ENCODE measurements at places on chromosomes 11 and 22.
A peak's percentile ranks its signal among the peaks of the same experiment; 100 is the strongest.

DNA sequence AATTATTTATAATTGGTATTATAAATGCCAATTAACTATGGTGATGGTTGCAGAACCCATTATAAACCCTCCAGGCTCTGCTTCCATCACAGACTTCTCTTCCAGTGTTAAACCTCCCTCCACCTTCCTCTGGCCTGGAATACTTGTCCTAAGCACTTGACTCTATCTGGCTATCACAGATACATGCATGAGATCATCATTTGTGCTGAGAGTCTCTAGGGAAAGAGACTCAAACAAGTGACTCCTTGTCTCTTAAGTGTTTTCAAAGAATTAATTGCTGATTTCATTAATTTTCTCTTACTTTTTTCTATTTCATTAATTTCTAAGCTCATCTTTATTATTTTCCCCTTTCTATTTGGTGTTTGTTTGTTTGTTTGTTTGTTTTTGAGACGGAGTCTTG lies 29.1 kb downstream of the RTL6 start:
- no peak for DNase-seq

- no peak for DNase-seq
Measured at GRCh38 chr11:100719809-100720221, 32.7 kb downstream of the ARHGAP42 start.

DNA sequence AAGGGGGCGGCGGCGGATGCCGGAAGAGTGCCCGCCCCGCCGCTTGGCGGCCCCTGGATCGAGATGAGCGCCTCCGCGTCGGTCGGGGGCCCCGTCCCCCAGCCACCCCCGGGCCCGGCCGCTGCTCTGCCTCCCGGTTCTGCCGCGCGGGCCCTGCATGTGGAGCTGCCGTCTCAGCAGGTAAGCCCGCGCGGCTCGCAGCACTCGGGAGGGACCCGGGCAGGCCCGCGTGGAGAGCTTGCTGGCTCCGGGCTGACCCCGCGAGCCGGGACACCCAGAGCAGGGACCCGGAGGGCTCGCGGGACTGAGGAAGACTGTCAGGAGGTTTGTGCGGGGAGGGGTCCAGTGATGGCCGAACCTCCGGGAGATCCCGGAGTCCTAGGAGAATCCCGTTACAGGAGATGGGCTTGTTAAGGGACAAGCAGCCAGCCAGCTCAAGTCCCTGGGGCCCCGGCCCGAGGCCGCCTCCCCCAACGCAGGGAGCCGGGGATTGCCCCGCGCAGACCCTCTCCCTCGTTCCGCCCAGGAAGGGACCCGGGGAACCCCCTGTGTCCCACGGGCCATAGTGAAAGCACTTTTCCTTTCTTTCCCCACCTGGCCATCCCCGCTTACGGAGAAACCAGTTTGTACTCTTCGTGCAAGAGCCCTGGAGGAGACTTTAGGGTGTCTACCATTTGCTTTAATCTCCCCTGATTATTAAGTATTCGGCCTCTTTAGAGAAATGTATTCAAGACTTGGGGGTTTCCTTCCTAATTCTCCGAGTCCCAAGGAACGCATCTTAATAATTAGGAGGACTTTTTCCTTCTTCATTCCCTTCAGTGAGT lies 547 bp downstream of the UVRAG start:
- DNase-seq: peak; percentile 31

DNA sequence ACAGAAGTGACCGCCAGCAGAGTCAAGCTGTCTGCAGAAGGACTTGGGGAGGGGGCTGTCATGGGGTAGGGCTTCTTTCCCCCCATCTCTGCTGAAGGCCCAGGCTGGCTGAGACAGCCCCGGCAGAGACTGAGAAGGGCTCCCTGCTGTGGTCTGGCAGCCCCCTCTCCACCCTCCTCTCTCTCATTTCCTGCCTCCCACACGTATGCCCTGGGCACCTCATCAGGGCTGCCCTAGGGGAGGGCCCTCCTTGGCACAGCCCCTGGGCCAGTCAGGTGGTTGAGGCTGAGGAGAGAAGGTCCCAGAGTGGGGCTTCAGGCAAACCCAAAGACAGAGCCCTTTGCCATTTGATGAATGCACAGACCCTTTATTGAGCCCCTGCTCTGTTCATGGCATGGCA lies 3.6 kb downstream of the RASD2 start:
- no peak for DNase-seq

DNA sequence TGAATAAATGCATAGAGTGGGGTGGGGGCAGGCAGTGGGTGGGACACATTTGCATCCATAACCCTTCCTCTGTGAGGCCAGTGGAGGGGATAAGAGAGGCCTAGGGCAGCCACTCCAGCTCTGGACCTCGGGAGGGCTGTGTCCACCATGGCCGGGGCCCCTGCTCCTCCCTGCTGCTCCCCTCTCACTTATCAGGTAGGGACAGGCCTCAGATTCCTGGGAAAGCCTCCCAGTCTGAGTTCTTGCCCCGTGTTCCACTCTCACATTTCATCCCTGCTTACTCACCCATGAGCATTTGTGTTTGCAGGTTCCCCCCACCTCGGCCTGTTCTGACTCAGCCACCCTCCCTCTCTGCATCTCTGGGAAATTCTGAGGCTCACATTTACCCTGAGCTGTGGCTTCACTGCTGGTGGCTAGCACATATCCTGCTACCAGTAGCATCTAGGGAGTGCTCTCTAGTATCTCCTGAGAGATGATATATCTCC lies 128.7 kb upstream of the TOP3B start:
- DNase-seq: no peak

DNA sequence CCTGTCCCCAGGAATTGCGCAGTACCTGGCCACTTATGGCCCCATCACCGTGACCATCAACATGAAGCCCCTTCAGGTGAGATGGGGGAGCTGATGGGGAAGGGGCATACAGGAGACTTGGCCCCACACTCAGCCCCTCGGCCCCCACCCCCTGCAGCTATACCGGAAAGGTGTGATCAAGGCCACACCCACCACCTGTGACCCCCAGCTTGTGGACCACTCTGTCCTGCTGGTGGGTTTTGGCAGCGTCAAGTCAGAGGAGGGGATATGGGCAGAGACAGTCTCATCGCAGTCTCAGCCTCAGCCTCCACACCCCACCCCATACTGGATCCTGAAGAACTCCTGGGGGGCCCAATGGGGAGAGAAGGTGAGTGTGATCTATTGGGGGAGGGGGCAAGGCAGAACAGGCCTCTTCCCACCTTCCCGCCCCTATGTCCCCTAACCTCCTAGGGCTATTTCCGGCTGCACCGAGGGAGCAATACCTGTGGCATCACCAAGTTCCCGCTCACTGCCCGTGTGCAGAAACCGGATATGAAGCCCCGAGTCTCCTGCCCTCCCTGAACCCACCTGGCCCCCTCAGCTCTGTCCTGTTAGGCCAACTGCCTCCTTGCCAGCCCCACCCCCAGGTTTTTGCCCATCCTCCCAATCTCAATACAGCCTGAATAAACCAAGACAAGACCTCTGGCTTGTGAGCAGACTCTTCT lies 3.6 kb downstream of the CTSW start:
- DNase-seq: no peak

DNA sequence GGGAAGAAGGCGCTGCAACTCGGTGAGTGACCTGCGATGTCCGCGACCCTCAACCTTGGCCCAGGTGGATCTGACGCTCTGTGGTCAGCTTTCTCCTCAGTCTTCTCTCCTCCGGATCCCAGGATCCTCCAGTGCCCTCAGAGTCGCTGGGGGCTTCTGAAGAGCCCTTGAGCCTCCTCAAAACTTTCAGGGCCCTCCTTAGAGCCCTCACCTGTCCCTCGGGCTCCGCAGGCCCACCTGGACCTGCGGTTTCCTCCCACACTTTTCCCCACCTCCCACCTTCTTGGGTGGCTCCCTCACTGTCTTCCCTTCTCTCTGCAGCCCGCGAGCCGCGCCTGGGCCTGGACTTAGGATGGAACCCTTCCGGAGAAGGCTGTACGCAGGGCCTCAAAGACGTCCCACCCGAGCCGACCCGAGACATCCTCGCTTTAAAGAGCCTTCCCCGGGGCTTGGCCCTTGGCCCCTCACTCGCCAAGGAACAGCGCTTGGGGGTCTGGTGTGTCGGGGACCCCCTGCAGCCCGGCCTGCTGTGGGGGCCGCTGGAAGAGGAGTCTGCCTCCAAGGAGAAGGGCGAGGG lies 335 bp downstream of the ZNF408 start:
- no peak for DNase-seq

DNA sequence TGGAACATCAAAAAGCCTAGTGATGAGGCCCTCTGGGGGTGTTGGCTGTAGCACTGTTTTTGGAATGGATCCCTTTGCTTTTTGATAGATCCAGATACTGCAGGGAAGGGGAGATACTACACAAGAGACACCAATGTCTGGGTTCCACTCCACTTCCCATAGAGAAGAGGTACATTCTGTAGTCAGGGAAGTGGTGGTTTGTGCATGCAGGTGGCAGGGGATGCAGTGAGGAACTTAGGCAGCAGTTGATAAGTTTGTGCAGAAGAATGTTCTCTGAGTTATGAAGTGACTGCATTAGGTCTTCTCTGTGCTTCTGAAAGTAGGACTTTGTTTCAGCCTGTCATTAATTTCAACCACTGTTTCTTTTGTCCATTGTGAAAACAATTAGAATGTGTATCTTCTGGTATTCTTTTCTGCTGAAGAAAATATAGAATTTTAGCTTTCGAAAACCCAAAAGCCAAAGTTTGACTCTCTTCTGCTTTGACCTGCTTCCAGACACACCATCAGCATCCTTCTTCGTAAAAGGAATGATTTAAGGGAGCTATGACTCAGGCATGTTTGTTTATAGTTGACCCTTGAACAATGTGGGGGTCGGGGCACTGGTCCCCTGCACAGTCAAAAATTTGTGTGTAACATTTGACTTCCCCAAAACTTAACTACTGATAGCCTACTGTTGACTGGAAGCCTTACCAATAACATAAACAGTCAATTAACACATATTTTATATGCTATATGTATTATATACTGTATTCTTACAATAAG lies 25.6 kb downstream of the PANX1 start:
- DNase-seq: no peak

- peak; percentile 77 for DNase-seq
Measured at GRCh38 chr11:131668500-131669400, 298.3 kb downstream of the NTM start.

GRCh38 chr22:25736378-25737011 lies 5.5 kb upstream of the MYO18B start:
- no peak for DNase-seq

- no peak for DNase-seq
Measured at GRCh38 chr11:6962141-6962540, 35.9 kb downstream of the ZNF215 start.

DNA sequence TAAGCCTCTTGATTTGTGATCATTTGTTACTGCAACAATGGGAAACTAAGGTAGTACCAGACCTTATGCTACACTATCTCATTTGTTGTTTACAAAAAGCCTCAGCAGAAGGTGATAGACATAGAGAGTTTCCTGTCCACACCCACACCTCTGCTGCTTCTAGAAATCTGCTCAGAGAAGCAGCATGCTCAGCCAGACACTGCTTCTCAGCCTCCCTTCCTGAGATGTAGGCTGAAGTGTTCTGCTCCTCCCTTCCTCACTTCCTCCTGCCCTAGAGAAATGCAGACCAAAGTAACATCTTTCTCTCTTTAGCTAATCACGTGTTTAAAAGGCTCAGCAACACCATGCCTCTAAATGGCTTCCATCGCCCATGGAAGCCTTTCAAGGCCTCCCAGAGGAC lies 88.4 kb downstream of the SLC1A2 start:
- DNase-seq: no peak

GRCh38 chr11:82826526-82826925 lies 73.7 kb downstream of the PRCP start:
- no peak for DNase-seq

Data from neural crest cell (in vitro differentiated cells).